AG09319 (cell line): ENCODE measurements at places on chromosomes 7 and 10.

DNA sequence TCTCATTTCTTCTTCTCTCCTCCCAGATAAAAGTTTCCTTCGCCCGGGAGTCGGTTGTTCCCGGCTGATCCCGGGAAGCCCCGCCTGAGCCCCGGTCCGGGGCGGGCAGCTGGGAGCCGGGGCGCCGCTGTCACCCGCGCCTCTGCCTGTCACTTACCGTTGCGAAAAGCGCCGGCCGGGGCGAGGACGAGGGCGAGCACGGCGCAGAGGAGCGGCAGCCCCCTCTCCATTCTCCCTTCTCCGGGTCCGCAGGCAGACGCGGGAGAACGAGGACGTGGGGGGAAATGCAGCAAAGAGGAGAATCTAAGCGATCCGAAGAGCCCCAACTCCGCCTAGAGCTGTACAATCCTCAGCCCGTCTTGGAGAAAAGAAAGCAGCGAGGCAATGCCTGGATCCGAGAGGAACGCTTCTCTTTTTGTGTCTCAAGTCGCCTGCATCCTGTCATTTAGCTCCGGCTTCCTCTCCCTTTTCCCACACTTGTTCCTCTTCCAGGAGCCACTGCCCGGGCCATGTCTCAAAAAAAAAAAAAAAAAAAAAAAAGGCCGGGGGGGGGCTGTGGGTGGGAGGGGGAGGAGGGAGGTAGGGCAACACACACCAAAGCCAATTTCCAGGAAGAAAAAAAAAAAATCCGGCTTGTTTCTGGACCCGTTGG is at the start of gene NRP1:
NRP1 (minus strand) TSS at position 515 of the 652 bp plus-strand sequence; CDS start at position 230, 285 bp downstream.
- DNase-seq = no peak

GRCh38 chr7:4665661-4666060 is 16.4 kb upstream of the FOXK1 start:
- DNase-seq = peak; percentile 82

GRCh38 chr7:151423936-151424335 is 14.1 kb upstream of the WDR86 start:
- DNase-seq = no peak

GRCh38 chr7:137146552-137147337 is 196.8 kb downstream of the PTN start:
- peak; percentile 45 for DNase-seq

DNA sequence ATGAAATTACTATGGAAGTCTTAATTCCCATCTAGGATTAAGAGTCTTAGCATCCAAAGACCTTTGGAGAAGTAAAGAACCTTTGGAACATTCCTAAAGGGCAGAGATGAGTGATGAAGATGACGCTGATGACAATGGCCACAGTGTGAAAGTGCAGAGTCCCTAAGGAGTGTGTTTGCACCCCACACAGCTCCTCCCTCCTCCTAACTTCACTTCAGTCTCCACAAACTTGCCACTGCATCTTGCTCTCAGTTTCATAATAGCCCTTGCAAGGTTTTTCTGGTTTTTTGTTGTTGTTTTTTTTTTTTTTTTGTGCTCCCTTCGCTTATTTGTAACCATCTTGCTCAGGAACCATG is 117.5 kb upstream of the ANLN start:
- DNase-seq = no peak

DNA sequence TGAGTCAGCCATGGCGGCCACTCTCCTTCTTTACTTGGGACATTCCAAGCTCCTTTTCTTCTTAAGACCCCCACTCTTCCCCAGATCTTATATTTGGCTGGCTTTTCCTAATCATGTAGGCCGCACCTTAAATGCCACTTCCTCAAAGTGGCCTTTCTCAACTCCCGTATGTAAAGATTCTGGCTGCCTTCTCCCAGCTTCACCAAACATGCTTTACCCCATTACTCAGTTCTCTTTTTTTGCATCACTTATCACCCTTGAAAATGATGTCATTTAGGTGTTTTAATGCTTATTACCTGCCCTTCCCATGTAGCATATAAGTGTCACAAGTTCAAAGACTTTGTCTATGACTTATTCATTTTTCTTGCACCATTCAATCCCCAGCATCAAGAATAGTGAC is 810.1 kb upstream of the CELF2 start:
- no peak for DNase-seq

DNA sequence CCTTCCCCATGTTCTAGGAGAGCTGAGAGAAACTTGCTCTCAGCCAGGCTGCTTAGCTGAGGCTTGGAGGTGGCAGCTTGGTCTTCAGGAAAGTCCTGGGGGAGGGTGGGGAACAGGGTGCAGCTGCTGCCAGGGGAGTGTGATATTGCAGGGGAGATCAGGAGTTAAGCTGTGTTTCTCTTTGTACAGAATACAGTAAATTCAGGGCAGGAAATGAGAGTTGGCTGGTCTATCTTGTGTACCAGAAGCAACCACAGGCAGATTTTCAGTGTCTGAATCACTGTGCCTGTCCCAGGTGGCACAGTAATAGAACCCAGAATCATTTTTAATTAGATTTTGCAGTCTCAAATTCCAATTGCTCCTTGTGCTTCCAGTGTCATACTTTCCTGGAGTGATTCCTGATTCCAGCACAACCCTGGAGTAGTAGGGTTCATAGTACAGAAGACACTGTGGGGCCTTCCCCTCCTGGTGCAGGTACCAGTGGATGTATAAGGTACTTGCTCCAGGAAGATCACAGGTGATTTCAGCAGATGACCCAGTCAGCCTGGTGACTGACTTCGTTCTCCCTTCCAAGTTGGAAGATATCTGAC is 94.0 kb upstream of the TARP start:
- DNase-seq = no peak

GRCh38 chr7:38909870-38910269 is 879 bp upstream of the VPS41 start:
- DNase-seq = no peak

DNA sequence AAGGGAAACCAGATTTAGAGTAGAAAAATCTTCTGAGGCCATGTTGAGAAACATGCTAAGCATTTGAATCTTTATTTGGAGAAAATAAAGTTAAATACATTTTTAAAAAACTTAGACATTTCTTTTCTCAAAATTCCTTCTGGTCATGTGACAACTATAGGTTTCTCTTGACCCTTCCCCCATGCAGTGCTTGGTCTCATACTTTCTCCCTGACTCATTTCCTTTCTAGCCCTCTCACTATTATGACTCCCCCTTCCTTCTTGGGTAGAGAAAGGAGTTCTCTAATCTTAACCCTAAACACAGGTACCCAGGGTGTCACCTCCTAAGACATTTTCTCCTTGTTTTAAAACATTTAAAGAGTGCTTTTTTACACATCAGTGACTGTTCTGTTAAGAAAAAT is 179.5 kb upstream of the TMEM106B start:
- DNase-seq = no peak

DNA sequence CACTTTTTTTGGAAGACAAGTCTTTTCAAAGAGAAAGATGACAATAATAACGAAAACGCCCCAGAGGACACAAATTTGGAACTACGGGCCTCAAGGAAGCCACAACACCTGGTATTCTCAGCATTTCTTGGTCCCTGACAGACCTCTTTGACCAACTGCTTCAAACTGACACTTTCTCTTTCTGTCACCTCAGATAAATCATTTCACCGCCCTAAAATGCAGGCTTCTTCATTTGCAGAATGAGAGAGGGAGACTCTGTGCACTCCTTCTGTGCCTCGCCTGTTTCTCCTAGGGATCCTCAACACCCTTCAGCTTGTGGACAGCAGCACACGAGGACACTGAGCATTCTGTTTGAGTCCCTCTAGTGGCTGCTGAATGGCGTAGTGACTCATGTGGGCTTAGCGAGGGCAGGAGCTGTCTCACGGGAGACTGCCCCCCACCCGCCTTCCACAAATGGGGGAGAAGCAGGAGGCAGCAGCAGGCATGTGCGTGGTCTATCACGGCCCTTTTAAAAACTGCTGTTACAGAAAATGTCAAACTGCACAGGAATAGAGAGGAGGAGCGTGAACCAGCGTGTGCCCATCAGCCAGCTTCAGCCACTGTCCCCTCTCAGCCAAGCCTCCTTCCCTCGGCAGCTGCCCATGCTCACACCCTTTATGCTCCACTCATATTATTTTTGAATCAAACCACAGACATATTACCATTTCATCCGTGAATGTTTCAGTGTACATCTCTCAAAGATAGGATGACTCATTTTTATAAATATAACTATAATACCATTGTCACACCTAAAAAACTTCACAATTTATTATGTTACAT is 41.4 kb downstream of the GSDME start:
- no peak for DNase-seq

- DNase-seq = no peak
Measured at GRCh38 chr10:88466786-88467185, 116.3 kb downstream of the RNLS start.
